ENCODE measurements at places on chromosomes 4 and X. TPM values are rescaled to one million over a fixed set of nuclear protein-coding genes. Genes with fewer than 3 reads are reported as not detected.

DNA sequence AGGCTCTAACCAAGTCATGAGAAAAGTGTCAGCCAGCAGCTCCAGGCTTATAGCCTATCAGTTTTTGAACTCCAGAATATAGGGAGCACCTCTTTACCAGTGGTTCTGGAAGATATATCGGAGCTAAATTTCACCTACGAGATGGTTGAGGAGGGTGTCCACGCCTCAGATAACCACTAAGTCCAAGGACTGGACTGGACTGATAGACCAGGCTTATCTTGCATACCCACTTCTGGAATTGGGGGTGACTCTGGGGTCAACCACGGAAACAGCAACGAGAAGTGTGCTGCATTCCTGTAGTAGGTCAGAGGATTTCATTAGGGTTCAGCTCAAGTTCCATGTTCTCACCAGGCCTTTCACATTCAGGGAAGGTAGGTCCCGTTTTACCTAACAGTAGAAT is 38.6 kb upstream of the TRPC3 start:
- no peak for DNase-seq

- no peak for DNase-seq
Observed at GRCh38 chr4:141511055-141511454, 125.3 kb upstream of the IL15 start.

DNA sequence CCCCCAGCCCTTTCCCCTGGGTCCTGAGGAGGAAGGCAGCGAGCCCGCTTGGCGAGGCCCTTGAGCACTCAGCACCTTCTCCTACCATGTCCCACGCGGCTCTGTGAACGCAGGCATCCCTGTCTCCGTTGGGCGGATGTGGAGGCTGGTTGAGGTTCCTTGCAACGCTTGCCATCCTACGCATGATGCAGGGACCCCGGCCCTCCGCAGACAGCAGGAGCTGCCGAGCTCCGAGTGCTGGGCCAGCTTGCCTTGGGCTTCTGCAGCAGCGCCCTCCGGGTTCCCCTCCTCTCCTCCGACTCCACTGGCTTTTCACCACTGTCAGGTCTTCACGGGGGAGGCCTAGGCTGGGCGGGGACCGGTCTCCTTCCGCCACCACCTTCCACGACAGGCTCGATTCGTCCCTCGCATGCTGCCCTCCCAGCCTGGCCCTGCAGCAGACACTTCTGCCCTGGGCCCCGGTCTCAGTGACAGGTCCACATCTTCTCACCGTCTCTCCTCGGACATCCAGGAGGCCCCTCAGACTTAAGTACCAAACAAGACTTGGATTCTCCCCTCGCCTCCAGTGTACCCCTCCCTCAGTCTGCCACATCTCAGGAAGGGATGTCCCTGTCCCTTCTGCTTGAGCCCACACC is 67.6 kb upstream of the HGFAC start:
- no peak for DNase-seq

GRCh38 chr4:5292101-5292500 is 240.8 kb downstream of the STK32B start:
- DNase-seq = no peak

DNA sequence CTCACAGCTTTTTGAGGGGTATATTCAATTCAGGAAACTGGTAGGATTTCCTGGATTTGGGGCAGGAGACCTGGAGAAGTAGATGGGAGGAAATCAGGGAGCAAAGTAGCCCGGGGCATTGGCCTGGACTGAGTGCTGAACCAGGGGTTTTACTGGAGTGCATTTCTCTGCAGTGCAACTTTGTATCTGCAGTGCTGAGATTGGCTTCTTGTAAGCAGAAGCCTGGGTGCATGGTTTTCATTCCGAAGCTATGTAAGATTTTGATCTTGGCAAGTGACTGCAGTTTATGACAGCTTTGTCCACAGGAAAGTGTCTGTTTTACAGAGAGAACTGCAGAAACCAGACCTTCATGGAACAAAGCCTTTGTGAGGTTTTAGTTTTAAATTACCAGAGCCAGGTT is 158.3 kb downstream of the SPCS3 start:
- no peak for DNase-seq

- DNase-seq = no peak
Observed at GRCh38 chrX:45266456-45266855, 65.8 kb upstream of the DIPK2B start.

- DNase-seq = no peak
Observed at GRCh38 chrX:53255738-53256191, 25.6 kb downstream of the IQSEC2 start.

GRCh38 chr4:17664755-17665154 is 50.3 kb downstream of the MED28 start:
- no peak for DNase-seq

DNA sequence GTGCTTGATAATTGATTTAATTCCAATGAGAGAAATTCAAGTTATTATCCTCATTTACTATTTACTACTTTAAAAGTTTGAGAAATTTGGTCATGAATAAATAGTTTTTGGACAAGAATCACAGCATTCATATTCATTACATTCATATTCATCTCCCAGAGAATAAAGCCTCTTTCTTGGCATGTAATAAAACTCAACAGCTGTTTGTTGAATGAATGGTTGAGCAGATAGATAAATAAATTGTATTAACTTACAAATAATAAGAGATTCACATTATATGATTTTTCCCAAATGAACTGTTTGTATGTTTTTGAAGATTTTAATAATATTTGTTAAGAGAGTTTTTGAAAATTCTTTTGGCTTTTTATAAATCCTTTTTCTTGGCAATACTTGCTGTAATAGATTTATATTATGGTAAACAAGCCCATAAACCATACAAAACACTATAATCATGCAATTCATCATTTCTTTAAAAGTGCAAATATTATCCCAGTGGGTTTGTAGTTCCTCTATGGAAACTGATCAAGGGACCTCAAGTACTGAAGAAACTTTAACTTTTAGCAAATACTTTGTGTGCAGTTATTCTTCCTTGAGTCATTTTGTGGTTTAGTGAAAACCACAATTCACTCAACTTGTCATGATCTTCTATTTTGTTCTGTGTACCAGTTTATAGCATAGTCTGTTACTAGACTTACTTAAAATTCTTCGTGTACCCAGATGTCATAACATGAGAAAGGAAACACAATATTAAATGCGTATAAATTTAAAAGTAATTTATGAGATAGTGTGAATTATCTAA is 371.8 kb downstream of the ADGRL3 start:
- no peak for DNase-seq

- DNase-seq = no peak
Observed at GRCh38 chr4:184938871-184939270, 79.4 kb upstream of the HELT start.

DNA sequence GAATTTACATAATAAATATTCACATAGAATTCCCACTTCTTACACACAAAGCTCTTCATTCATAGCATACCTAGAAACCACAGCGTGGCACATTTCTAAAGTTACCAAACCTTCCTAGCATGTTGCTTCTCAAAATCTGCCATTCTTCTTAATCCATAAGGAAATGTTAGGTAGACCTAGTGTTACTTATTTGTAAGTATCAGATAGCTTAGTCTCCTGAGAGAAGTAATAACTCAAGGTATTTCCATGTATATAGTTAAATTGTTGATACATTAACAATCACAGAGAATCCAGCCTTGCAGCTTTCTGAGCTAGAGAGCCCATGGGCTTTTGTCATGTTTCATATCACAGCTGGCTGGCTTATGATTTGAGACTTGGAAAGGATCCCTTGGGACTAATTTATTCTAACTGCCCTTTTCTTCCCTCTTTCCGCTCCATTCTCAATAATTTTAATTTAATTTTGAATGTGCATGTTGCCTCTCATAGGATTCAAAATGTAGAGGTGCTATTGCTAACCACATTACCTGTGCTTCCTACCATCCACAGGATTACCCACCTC is 17.6 kb downstream of the SH3RF1 start:
- DNase-seq = no peak

DNA sequence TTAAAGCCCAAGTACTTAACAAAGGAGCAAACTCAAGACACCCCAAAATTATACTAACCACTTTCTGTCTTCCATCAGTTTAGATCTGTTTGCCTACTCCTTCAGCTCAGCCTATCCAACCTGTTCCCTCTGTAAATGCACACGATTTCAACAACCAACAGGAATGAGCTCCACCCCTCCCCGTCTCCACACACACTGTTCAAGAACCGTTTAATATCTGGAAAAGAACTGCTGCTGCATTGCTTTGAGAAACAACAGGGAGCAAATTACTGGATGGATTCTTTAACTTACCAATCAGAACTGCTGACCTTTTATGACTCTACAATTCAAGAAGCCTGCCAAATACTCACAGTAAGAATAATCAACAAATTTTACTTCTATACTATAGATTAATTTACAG is 87.0 kb downstream of the FBXW7 start:
- no peak for DNase-seq

GRCh38 chr4:33924239-33924638 is 2320.1 kb downstream of the ARAP2 start:
- no peak for DNase-seq

GRCh38 chr4:87103691-87104187 is 116.7 kb downstream of the KLHL8 start:
- DNase-seq = no peak

- no peak for DNase-seq
Observed at GRCh38 chrX:67635424-67635823, 91.6 kb downstream of the AR start.

- no peak for DNase-seq
Observed at GRCh38 chrX:42219231-42219630, 295.9 kb upstream of the CASK start.

DNA sequence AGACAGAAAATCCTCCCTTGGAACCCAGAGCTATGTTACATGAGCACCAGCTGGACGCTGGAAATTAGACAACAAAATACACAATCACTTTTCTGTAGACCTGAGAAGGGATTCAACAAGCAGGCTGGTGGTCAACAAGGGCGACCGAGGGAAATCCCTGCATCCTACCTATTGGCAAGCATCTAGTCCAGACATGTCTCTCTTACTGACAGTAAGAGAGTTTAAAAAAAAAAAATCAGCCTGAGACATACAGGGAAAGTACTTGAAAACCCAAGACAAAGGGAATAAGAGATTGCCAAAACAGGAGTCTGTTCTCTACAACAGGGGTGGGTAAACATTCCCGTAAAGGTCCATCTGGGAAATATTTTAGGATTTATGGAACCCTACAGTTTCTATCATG is 108.0 kb downstream of the KDR start:
- no peak for DNase-seq

DNA sequence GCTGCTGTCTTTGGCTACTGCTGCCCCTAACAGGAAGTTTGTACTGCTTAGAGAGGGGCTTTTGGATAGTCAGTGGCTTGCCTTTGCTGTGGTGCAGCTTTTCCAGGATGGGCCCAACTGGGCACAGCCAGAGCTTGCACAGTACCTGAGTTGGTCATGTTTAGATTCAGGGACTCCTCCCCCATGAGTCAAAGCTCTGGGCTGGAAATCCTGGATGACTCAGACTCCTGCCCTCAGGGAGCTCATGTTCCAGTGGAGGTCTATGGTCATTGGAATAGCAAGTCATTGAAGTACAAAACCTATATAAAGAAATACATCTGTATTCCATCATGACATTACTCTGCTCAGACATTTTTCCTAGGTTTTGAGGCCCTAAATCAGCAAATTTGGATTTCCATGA is 66.7 kb upstream of the PJA1 start:
- DNase-seq = no peak

GRCh38 chr4:59612235-59612634 is 1587.9 kb upstream of the ADGRL3 start:
- no peak for DNase-seq

GRCh38 chrX:45381841-45382240 is 181.2 kb upstream of the DIPK2B start:
- no peak for DNase-seq

GRCh38 chrX:110531873-110532580 is 173.4 kb downstream of the RTL9 start:
- no peak for DNase-seq

- no peak for DNase-seq
Observed at GRCh38 chr4:185309770-185310169, 86.0 kb downstream of the LRP2BP start.

- DNase-seq = no peak
Observed at GRCh38 chr4:82784681-82785610, 13.7 kb downstream of the SCD5 start.

DNA sequence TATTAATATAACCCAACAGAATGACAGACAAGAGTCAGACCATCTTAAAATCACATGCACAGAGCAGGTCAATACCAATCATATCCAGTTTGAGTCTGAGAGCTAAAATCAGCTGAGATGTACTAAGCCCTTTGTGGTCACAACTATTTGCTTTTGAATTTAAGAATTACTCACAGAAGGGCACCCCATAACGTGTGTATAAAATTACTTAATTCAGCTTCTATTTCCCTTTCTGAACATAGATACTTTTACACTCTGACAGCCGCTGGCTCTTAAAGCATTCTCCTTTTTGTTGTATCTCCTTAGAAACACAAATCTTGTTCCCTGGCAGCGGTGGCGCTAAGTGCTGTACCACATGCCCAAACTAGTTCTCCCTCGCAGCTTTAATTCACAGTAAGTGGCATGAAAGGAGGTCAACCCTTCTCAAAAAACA is 14.8 kb upstream of the PPARGC1A start:
- DNase-seq = no peak

DNA sequence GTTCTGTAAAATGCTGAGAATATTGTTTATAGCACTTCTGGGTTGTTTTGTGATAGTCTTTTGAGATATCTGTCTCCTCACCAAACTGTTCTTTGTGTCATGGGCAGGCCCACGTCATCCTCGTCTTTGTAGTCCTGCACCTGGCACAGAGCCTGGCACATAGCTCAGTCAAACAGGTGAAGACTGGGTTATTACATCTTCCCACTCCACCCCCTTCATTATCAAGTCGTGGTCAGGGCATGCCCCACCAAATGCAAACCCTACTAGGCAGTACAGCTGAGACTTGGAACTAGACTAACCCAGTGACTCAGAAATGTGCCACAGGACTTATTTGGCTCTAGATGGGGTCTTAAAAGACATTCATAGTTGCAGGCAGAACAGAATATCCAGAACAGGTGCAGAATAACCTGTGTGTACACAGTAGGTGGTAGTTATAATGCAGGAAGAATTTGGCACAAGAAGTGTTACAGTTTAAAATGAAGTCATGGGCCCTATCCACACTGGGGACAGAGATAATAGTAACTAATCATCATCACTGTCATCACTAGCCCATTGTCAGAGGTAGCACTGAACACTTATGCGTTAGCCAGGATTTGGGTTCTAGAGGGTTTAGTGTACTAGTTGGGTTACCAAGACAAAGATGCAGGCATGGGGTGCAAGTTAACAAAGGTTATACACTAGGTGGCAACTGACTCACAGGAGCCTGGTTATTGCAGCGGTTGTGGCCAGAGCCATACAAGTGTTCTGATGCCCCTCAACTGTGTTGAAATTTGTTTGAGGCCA is 74.9 kb downstream of the TBL1X start:
- DNase-seq = no peak

- no peak for DNase-seq
Observed at GRCh38 chr4:73967866-73968265, 14.0 kb downstream of the PF4 start.

Gene TRPC3
- total RNA-seq = 0.20 TPM

Gene LRIT3
- total RNA-seq = 0.09 TPM

Gene SHROOM4
- 12.9 TPM for total RNA-seq

Gene AMER1
- 5.5 TPM for total RNA-seq

Gene TMEM156
- not detected for total RNA-seq

Gene NAP1L5
- 11.9 TPM for total RNA-seq

Gene ESX1
- not detected for total RNA-seq

Gene LAS1L
- 18.2 TPM for total RNA-seq

Gene BST1
- total RNA-seq = 7.0 TPM

Gene DCAF16
- 19.5 TPM for total RNA-seq

Gene AFF2
- 1.3 TPM for total RNA-seq

Gene SLC49A3
- total RNA-seq = 19.5 TPM

Gene F8A2
- total RNA-seq = not detected

Gene PNMA5
- total RNA-seq = not detected

Gene FGF5
- not detected for total RNA-seq

Gene REPS2
- total RNA-seq = 8.9 TPM

Gene RIPPLY1
- not detected for total RNA-seq

Gene CCDC120
- total RNA-seq = 1.6 TPM

Measured in right cardiac atrium (tissue), 5 donors.